Right cardiac atrium (tissue), 5 donors: ENCODE measurements at places on chromosomes 4 and X.

DNA sequence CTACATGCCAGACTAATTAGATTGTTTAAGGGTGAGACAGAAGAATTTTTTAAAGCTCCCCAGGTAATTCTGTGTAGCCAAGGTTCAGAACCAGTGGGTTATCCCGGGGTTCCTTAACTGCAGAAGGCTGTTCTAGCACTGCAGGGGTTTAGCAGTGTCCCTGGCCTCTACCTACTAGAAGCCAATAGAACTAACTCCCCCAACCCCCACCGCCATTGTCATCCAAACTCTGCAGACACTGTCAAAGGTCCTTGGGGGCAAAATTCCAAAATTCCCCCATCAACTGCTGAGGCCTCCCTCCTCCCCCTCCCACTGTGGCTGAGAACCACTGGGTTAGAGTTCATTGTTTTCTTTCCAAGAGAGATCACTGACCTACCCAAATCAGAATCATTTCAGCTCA is 66.4 kb downstream of the MOSPD2 start:
- DNase-seq = no peak

- no peak for DNase-seq
These were observed 24.1 kb downstream of the ATP8A1 start for GRCh38 chr4:42632653-42633382.

DNA sequence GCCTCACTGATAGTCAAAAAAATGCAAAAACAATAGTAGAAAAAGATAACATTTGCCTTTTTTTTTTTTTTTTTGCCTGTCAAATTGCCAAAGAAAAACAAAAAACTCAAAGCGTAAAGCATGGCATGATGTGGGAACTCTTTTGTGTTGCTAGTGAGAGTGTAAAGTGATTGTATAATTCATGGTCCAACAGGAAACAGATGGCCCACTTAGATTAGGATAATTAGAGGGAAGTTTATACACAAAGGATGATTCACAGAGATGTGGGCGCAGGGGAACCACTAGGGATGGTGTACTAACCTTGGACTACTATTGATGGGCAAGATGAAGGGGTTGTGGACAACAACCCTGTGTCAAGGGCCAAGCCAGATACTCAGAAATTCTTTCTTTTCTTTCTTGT is 16.4 kb downstream of the MCUB start:
- DNase-seq = no peak

GRCh38 chrX:119728487-119728886 is 29.9 kb upstream of the SOWAHD start:
- DNase-seq = no peak

GRCh38 chrX:15204130-15204751 is 65.6 kb downstream of the ASB9 start:
- no peak for DNase-seq

GRCh38 chrX:39823854-39824253 is 273.9 kb downstream of the BCOR start:
- no peak for DNase-seq

DNA sequence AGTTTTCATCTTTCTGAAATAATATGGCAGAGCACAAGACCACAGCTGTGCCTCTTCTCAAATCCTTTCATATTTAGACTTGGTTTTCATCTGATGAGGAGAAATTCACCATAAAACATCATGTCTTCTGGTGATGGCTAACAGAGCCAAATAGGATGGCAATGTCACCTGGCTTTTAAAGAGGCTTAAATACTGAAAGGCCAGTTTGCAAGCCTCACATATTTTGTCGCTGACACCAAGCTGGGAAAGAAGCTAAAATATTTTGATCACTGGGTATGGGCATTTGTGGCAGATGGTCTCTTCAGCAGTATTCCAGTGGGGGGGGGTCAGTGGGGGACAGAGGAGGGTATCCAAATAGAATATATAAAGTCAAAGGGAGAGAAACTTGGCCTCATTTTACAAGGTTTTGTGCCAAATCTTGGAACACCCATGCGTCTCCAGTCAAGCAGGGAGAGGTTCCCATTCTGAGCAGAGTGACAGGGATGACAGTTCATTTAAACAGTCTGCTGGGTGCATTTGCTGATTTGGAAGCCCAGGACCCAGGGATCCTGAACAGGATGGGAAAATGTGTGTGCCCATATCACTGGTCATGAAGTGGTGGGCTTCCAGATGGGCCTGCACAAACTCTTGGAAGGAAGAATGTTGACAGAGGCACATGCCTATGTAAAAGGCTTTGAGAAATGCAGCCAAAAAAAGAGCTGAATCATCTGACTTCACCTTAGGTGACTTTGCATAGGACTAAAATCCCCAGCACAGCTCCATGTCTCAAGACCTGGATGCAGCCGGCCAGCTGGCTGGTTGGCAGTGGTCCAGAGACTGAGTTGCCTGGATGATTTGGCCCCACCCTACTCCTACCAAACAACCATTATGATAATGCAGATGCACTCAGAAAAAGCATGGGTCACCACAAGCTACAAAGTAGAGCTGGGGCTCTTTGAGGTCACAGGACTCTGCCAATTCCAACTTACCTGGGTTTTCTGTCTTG is 484.4 kb upstream of the NR3C2 start:
- DNase-seq = peak; percentile 64

DNA sequence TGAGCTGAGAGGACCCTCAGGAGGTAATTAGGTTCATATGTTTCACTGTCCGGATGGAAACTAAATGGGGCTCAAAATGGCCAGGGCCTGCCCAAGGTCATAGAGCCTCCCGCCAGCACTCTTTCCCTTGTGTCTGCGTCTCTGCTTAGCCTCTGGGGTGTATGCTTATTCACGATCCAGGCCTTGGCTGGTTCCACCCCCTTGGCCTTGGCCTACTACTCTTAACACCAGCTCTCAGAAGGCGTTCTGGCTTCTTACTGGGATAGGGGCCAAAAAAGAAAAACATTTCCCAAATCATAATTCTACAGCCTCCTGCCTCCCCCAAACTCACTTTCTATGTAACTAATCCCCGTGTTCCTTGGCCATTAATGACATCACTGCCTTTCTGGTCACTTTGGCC is 68.8 kb downstream of the RTL5 start:
- peak; percentile 81 for DNase-seq

DNA sequence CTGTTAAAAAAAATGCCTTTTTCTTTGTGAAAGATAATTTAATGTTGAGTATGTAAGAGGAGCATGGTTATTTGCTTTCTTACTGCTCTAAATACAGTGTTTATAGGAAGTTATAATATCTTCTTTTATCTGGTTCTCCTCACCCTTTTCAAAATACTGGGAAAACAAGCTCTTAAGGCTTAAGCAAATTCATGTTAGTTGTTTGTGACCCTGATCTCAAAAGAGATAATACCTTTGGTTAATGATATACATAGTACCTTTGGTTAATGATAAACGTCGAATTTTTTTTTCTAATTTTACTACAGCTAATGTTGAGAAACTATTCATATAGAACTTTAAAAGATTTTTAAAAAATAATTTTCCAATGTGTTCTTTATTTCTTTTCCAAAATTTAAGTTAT is 180.1 kb downstream of the RAPGEF2 start:
- DNase-seq = no peak

GRCh38 chrX:49232525-49232924 is 615 bp downstream of the CACNA1F start:
- DNase-seq = no peak

DNA sequence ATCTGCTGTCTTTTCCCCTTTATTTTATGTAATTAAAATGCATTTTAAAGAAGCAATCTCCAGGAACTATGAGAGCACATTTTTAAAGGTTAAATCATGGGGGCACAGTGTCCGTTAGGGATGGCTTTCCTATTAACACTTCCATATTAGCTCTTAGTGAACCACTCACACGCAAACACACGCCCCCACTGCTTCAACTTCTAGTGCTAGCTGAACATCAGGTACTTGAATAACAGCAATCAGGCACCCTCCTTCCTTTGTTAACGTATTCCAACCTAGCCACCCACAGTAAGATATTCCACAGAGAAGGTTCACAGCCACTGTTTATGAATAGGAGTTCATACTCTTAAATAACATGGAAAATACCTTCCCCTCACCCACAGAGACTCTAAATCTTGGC is 9.3 kb downstream of the TMEM255A start:
- DNase-seq = no peak

GRCh38 chr4:146288193-146288592 is 73.9 kb downstream of the REELD1 start:
- no peak for DNase-seq

- DNase-seq = no peak
These were observed 11.0 kb downstream of the CUL4B start for GRCh38 chrX:120549483-120550452.

DNA sequence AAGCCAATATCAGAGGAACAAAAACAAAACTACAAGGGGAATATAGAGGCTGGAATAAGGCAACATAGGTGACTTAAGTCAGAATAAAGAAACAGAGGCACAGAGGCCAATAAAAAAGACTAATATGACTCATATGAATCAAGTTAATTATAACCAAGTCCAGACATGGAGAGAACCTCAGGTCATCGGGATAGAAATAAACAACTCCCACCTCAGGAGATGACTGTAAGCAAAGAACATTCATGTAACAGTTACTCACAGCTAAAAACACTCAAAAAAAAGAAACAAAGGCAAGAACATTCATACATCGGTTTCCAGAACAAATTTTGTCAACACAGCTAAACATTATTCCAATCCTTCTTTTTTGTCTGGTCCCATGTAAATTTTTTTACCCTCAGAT is 60.3 kb upstream of the RXFP1 start:
- no peak for DNase-seq

DNA sequence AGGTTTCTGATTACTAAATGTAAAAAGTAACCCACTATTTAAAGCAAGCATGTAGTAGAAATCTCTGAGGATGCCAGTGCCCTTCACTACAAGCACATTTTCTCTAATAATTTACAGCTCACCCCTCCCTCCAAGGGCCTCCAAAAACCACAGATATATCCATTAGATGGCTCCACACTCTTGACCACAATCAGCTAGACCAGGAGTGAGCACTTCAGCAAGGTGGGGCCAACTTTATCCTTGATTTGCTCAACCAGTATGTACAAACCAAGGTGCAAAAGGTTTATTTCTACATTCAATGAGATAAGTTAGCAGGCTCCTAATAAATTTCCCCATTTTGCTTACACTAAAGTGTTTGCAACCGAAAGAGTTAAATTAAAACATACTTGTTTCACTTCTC is 35.8 kb downstream of the RFC1 start:
- DNase-seq = no peak

DNA sequence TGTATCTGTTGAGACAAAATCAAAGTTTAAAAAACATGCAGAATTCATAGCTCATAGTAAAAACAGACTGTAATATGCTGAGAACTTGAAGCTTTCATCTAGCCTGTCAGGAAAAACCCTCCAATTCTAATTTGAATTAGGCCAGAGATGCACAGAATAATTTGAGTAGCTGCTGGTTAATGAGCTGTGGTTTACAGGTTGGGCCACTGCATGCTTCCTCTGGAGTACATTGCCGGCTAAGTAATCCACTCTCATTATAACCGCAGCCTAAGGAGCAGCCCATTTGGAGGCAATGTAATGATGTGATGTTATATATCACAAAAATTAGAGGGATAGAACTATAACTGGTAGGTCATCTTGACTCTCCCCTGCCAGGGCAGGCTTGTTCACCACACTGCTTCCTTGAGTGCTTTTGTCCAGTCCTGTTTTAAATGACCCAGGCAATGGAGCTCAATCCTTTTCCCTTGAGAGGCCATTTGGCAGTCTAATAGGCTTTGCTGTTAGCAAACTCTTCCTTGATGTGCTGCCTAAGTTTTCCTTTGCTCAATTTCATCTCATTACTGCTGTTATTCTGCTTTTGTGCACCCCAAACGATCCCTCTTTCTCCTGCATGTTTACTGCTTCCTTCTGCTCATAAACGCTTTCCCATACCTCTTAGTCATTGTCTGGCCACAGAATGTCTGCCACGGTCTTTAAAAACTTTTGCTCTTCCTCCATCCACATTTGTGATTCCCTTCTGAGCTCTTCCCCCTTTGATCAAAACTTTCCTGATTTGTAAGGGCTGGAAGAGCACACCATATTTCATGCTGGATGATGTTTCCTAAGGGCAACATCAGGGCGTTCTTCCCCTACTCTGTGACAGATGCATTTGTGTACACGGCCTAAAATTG is 230.9 kb downstream of the C4orf33 start:
- peak; percentile 44 for DNase-seq

- DNase-seq = no peak
These were observed 67.4 kb downstream of the ZNF182 start for GRCh38 chrX:47936224-47936939.

DNA sequence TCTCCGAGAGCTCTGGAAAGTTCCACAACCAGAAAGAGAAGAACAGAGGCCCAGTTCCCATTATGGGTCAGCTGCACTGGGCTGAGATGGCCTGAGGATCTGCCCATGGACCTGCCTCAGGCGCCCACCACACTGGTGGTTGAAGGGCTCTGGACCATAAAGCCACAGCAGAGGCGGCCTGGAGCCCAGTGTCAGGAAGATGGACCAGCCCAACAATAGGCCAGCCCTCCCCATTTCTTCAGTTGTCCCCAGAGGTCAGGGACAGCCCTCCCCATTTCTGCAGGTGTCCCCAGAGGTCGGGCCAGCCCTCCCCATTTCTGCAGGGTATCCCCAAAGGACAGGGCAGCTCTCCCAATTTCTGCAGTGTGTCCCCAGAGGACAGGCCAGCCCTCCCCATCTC is 37.2 kb upstream of the C4orf50 start:
- DNase-seq = no peak

DNA sequence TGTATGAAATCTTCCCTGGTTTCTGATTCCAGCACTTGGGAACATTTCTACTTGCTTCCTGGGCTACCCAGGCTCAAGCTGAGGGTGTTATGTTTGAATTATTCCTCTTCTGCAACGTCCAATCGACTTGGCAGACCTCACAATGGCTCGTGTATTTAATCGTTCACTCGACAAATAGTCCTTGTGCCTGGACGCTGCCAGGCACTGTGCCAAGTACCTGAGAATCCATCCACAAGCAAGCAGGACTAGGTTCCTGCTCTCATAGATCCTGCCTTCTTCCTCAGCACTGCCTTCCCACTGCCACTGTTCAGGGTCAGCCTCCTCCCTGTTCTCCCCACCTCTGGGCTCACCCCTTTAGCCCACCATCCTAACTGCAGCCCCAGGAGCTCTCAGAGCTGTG is 113.3 kb downstream of the EFNB1 start:
- DNase-seq = no peak

- DNase-seq = no peak
These were observed 36.7 kb upstream of the NPNT start for GRCh38 chr4:105858466-105859040.

GRCh38 chrX:19410259-19410658 is 66.5 kb downstream of the PDHA1 start:
- no peak for DNase-seq

- DNase-seq = no peak
These were observed 37.0 kb upstream of the FGF13 start for GRCh38 chrX:138748480-138748879.

DNA sequence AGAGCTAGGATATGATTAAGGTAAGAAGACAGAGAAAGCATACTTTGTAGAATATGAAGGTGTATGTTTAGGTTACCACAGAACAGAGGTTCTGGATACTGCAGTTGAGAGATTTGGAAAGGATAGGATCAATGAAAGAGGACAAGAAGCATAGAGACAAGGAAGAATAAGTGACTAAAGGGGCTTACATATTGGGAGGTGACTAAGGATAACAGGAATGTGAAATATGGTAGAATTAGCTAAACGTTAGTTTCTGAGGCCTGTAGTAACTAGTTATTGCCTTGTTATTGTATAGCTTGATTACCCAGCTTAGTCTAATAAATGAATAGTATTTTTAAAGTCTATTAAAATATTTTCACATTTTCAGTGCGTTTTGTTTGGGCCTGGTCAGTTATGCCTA is 38.2 kb downstream of the CENPI start:
- no peak for DNase-seq
